ENCODE measurements at places on chromosomes 6 and 20.
A peak's percentile ranks its signal among the peaks of the same experiment; 100 is the strongest.

- DNase-seq, result no peak
Observed at GRCh38 chr20:33433465-33434234, 9.9 kb downstream of the SNTA1 start.

DNA sequence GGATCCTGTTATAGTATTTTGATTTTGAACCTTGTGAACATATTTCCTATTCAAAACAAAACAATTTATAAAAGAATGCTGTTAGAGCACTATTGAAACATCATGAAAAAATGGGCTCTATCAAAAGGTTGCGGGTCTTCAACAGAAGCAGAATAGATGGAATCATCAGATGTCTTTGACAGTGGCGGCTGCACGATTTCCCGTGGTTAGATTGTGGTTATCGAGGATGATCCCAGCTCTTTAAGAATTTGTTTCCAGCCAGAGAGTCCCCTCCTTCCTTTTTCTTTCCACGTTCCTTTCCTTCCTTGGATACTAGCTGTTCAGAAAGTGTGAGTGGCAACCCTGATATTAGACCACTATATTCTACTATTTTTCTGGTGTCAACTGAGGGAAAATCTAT is 163.4 kb downstream of the FARS2 start:
- DNase-seq, result no peak

DNA sequence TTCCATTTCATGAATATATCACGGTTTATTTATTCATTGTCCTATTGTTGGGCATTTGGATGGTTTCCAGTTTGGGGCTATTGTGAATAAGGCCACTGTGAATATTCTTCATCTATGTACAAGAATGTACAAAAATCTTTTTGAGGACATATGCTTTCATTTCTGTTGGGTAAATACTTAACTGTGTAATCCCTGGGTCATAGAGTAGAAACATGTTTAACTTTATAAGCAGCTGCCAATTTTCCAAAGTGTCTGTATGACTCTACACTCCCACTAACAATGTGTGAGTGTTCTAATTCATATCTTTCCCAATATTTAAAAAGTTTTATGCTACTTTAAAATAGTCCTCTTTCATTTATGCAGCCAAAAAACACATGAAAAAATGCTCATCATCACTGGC is 98.6 kb downstream of the UST start:
- DNase-seq, result no peak

GRCh38 chr6:42989923-42990322 is 5.6 kb downstream of the PPP2R5D start:
- no peak for DNase-seq

- DNase-seq, result no peak
Observed at GRCh38 chr20:13744352-13744751, 40.4 kb downstream of the ESF1 start.

DNA sequence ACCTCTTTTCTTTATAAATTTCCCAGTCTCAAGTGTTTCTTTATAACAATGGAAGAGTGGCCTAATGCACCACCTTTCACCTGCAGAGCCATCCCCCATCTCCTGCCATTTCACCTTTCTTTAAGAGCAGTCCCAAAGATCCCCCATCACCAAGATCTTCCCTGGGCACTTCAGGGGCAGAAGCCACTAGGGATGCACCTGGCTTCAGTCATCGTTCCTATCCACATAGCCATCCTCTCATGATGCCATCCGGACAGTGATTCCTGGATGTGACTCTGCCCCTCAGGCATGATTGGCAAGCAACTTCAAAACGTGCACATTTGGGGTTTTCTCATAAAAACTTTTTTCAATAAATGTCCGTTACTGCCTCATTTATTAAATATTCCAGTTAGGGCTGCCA is 225.9 kb downstream of the TBXT start:
- no peak for DNase-seq

DNA sequence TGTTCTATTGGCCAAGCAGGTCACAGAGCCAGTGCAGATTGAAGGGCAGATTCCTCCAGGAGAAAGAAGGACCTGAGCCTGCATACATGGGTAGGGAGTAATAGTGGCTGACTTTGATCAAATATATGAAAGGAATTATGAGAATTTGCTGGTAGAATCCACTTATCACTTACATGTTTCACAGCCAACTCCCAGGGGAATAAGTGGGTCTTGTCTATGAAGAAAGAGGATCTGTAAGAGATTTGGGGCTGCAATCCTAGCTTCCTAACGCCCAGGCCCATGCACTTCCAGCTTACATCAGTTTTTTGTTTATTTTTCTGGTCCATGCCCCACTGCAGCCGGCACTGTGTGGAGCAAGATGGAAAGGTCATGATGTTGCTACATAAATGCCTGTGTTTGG is 107.9 kb upstream of the SYNDIG1 start:
- DNase-seq, result no peak

- no peak for DNase-seq
Observed at GRCh38 chr6:161545741-161546140, 271.9 kb upstream of the AGPAT4 start.

DNA sequence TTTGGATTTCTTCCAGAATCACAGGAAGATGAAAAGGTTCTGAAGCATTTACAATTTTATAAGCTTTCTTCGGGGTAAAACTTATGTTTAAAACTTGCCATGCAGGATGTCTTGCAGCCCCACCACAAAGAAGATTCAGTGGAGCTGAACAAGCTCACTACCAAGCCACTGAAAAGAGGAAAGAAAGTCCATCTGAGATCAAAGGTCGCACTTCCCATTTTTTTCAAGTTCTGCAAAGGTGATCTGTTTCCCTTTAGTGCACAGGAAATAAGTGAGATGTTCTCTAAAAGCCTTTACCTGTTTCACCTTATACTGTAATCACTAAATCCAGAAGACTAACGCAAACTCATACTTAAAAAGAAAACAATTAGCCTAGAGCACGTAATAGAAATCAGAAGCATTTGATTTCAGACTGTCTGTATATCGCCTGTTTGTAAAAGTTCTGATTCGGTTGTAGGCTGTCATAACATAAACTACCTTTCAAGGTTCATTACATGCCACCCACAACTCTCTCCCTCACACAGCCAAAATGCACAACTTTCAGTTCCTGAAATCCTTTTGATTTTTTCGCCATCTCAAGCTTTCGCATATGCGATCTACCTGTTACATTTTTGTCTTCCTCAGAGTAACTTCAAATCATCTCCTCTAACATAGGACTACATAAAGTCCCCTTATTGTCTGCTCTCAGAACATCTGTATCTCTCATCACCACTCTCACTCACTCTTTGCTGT is 1.8 kb downstream of the ECHDC1 start:
- peak; percentile 59 for DNase-seq

DNA sequence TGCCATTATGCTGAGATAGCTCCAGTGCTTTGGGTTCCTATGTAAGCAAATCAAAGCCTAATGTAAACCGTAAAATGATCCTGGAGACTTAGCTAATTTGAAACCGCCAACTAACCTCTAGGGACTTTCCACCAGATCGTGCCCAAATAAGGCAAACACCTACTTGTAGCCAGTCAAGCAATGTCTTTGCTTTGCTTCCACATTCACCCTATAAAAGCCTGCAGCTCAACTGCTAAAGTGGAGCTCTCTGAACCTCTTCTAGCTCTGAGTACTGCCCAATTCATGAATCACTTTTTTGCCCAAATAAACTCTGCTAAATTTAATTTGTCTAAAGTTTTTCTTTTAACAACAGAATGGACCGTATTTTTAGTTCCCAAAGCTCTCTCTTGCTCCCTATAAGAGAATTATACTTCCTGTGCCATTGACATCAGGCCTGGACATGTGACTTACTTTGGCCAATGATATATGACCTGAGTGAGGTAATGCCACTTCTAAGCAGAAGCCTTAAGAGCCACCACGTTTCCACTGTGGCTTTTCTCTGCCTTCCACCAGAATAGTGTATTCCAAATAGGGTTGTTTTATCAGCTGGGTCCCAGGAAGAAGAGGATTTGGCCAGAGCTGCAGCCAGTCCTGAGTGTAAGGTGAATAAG is 34.8 kb upstream of the PSMF1 start:
- DNase-seq, result no peak

DNA sequence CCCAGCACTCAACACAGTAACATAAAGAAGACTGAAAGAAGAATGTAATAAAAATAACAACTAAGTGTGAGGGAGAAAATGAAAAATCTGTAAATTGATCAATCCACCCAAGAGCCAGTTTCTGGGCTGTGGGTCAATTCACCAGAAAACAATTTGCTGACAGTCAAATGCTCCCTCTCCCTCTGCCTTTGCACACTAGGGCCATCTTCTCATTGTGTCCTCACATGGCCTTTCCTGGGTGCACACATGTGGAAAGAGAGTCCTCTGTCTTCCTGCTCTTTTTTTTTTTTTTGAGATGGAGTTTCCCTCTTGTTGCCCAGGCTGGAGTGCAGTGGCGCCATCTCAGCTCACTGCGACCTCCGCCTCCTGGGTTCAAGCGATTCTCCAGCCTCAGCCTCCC is 53.9 kb upstream of the PRND start:
- no peak for DNase-seq

DNA sequence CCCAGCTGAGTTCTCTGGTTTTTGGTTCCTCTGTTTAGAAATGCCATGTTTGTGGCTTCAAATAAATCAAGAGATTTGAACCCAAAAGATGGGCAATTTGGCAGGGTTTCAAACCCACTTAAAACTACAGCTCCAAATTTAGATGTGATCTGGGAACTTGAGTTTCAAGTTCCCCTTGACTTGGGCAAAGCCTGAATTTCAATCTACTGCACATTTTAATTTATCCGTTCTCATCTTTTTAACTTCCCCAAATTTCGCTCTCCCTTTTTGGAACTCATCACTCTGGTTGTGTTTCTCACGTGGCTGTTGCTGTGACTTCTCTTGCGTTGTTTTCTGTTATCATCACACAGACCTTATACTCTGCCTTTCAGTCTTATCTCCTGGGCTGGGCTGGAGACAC is 230.9 kb downstream of the CDC5L start:
- DNase-seq, result no peak
